CD4-positive, alpha-beta T cell treated with Interleukin-2 at 100 ng/mL for 4 hours (primary cell): ENCODE measurements at places on chromosomes 6 and 20.

GRCh38 chr6:99607416-99608036, 893 bp downstream of the PRDM13 start:
- DNase-seq: no peak

DNA sequence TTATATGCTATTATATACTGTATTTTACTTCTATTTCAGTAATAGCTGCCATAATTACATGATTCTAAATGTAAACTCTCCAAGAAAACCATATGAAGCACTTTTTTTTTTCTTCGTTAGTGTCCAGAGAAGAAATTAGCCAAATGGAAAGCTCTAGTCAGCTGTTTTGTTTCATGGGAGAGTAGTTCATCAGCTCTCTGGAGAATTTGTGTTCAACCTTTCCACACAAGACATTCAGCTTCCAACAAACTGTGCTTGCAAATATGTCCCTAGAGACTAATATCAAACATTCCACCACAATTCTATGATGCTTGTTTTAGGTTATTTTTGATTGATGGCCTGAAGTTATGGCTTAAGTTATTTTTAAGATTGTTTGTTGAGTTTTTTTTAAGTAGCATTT, 19.5 kb downstream of the FHL5 start:
- DNase-seq: no peak

GRCh38 chr6:147170269-147170668, 33.9 kb upstream of the STXBP5 start:
- DNase-seq: no peak

GRCh38 chr20:11155156-11155756, 481.5 kb upstream of the JAG1 start:
- no peak for DNase-seq

DNA sequence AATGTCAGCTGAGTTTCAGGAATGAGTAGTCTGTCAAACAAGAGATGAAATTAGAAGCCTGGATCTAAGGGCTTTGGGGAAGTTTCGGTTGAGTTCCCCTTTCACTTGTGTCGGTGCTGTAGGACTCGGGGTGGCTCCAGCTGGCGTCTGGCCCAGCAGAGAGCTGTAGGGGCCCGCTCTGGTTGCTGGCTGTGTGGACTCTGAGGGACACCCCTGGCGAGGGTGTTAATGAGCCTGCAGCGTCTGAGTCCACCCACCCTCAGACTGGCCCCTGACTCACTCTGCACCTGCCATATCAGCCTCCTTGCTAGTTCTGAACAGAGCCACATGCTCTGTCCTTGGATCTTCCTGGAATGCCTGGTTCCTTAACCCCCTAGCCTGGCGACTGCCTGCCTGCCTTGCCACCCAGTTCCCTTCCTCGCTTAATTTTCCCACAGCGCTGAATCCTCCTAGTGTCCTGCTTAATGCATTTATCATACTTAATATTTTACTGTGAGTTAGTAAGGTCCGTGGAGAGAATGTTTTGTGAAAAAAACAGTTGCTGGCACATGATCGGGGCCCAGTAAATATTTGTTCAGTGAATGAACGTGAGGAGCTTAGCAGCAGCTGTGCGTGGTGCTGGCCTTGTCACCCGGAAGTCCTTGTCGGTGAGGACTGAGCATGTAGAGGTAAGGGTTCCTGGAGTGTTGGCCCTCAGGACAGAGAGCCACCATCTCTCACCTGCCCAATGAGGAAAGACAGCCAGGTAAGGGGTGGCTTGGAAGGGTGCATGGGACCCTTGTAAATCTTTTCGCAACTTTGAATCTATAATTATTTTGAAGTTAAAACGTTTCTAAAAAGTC, 1.6 kb downstream of the DNAJC5 start:
- DNase-seq: no peak

- no peak for DNase-seq
Observed at GRCh38 chr6:1363729-1364572, 25.4 kb upstream of the FOXF2 start.
